ENCODE measurements at places on chromosomes 13 and 19.
A peak's percentile ranks its signal among the peaks of the same experiment; 100 is the strongest.

DNA sequence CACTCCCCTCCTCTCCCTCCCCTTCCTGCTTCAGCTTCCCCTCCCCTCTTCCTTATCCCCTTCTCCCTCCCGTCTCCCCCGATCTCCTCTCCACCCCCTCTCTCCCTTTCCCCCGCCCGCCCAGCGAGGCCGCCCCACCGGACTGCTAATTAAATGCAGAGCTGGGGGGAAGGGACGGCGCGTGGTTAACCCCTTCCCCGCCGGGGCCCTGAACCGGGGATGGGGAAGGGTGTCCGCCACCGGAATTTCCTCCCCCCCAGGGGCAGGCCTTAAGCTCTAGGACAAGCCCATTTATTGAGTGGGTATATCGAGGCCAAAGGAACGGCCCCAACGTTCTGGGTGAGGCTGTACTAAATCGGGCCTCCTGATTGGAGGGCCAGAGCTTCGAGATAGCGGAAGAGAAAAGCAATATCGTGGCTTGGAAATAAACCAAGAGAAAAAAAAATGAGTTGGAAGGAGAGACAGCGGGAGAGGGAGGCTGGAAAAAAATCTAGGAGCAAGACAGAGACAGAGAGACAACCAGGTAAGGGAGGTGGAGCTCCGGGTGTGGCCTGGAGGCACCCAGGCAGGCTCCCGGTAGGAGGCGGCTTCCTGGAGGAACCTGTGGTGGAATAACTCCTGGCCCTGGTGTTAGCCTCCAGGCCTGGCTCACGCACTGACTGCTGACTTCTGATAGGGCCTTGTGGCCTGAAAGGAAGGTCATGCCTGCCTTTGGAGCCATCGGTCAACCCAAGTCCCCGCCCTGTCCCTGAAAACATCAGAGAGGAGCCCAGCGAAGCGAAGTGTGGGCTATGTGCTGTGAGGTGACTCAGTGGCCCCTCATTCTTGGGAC is 11.6 kb upstream of the JUND start:
- no peak for DNase-seq

- DNase-seq: peak; percentile 41
These were observed 622 bp upstream of the FXYD5 start for GRCh38 chr19:35153701-35154524.

DNA sequence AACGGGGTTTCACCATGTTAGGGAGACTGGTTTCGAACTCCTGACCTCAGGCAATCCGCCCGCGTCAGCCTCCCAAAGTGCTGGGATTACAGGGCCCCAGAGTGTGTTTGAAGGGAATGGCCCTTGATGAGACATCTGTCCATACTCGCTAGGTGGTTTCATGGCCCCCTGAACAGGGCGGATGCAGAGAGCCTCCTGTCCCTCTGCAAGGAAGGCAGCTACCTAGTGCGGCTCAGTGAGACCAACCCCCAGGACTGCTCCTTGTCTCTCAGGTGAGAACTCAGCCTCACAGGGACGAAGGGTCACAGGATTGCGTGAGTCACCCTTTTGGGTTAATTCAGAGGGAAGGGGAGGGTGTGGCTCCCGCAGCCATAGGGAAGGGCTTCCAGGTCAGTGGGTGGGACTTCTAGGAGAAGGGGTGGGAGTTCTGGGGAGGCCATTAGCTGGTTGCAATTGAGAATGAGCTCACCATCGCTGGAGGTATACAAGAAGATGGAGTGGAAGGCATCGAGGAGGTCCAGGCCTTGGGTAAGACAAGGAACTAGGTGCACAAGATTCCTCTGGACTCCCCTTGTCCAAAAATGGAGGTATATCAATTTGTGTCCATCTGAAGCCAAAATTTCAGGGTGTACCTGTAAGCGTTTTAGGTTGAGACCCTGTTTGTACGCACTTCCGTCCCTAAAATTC is 9.2 kb downstream of the SHD start:
- no peak for DNase-seq

DNA sequence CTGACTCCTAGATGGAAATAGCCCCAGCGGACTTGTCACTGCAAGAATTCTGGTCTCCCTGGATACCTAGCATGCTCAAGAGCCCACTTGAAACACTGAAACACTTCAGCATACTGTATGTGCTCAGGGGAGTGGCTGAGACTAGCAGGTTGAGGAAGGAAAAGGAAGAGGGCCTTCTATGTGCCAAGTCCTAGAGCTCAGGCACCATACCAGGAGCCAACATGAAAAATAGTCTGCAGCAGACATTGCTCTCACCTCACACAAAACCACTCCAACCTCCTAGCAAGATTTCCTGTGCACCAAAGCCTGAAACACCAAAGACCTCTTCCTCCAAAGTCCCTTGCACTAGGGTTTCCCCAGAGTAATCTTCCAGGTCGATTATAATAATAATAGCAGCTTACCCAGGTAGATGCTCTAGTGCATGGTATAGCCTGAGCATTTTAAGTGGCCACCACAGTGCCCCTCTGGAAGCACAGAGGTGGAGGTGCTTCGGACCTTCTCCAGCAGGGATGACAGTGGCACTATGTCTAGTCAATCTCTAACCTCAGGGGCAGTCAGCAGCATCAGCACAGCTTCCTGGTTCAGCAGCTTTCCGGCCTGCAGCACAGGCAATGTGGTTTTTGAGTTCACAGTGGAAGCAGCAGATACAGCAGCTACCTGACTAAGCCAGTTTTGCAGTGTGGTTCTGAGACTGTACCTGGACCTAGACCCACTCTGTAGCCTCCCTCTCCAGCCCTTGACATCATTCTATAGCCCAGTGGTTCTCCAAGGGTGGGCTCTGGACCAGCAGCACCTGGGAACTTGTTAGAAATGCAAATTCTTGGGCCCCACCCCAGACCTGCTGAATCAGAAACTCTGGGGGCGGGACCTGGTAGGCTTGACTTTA is 45.6 kb upstream of the UBE2L5 start:
- DNase-seq: peak; percentile 12

DNA sequence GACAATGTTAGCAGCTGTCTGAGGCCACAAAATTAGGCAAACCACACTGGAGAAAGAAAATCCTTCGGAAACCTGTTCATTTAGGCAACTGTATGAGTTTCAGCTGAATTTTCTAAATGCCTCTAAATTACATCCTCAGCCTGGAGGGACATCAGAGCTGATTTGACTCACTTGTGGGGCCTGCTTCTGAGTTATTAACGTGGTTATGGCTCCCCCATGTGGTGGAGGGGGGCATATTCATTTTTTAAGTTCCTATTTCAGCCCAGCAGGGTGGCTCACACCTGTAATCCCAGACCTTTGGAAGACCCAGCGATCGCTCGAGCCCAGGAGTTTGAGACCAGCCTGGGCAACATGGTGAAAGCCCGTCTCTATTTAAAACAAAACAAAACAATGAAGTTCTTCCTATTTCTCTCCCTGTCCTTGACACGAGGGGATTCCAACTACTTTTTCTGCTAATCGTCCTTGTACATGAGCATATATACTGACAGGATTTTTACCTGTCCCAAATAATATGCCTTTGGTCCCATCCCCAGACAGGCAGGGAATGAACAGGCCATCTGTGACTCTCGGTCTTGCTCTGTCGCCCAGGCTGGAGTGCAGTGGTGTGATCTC is 31.5 kb upstream of the HIF3A start:
- peak; percentile 51 for DNase-seq

DNA sequence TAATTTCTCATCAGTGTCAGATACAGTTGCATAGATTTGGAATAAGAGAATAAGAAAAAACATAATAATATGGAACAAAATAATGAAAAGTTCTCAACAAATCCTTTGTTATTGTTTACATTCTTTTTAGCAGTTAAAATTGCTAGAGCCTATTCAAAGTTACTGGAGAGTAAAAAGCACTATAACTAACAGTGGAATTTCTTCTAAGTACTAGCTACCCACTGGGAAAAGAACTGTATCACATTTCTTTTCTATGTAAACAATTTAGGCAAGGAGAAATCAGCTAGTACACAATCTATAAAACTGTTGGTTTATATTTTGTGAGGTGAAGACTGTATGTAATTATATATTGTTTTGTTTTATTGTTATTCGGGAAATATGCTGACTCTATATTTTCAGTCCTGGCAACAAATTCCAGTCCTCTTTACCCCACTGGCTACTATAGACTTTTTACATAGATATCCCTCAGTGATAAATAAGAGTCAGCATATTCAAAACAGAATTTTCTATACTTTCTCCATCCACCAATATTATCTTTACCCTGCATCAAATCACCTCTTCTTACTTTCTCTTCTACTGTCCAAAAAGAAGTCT is 222.0 kb downstream of the PCDH9 start:
- DNase-seq: no peak

GRCh38 chr13:87554045-87554444 is 117.1 kb upstream of the SLITRK5 start:
- no peak for DNase-seq

- DNase-seq: no peak
These were observed 816.9 kb upstream of the SLC10A2 start for GRCh38 chr13:103883164-103883563.

- no peak for DNase-seq
These were observed 7.8 kb downstream of the NCLN start for GRCh38 chr19:3193256-3194105.

DNA sequence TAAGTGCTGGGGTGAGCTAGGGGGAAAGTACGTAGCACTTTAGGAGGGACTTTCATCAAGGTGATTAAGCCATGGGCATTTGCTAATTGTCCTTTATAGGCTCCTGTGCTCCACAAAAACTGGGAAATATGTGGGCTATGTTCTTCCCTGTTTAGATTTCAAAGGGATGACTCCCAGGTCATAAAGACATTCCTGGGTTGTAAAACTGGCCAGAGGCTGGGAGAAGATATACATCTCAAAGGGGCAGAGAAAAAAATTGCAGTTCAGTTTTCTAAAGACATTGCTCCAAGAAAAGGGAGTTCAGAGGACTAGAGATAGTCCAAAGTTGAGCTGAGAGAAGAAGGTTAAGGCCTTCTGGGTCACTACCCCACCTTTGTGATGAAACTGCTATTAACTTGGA is 204.8 kb downstream of the MYO16 start:
- DNase-seq: no peak

DNA sequence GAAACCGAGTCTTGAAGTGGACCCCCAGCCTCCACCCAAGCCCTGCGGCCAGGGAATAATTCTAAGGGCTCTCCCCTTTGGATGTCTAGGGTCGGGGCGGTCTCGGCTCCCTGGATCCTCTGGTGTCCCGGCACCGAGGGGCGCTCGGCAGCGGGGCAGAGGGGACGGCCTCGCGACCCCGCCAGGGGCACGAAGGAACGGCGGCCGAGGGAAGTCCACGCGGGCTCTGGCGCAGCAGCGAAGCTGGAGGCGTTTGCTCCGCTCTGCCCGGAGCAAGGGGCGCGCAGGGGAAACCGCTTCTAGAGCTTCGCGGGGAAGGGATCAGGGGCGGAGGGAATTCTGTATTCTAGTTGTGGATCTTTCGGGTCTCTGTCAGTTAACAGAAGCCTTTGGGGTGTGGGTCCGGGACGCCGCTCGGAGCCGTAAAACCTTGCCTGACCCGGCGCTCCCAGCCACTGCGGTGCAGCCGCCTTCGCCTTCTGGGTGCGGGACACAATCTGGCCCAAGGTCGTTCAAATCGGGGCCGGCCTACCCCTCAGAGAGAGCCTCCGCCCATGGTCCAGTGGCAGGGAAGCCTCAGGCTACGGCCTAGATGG is 118.2 kb downstream of the KCNRG start:
- DNase-seq: no peak

DNA sequence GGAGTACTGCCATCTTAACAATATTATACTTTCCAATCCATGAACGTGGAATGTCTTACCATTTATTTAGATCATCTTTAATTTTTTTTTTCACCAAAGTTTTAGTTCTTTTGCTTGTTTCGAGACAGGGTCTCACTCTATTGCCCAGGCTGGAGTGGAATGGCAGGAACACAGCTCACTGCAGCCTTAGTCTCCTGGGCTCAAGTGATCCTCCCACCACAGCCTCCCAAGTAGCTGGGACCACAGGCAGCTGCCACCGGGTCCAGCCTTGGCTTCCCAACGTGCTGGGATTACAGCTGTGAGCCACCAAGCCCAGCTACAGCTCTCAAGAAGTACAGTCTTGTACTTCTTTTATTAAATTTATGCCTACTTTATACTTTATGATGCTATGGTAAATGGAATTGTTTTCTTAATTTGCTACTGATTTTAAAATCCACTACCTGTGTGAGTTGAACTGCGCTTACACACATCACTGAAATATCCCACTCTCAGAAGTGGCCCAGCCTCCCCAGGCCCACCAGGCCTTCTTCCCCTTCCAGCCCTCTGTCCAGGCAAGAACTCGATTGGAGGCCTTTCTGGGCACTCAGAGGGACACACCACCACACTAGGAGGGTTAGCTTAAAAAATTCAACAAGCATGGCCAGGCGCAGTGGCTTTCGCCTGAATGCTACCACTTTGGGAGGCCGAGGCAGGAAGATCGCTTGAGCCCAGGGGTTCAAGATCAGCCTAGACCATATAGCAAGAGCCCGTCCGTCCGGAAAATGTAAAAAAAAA is 1.0 kb upstream of the PGLS start:
- DNase-seq: no peak

DNA sequence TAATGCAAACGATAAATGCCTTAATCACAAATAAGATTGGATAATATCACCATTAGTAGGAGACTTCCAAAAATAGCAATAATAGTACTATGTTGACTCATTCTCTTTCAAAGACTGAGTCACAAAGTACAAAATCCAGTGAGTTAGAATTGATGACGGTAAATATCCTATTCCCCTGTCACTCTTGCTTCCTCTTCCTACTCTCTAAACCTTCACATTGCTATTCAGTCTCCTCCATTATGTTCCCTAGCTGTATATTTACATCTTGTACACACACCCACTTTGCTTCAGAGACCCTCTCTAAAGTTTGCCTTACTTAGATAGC is 26.3 kb upstream of the INTS6 start:
- no peak for DNase-seq
